Osteocyte (in vitro differentiated cells): ENCODE measurements at places on chromosomes 11 and 22. TPM values are rescaled to one million over a fixed set of nuclear protein-coding genes. Genes with fewer than 3 reads are reported as not detected.

DNA sequence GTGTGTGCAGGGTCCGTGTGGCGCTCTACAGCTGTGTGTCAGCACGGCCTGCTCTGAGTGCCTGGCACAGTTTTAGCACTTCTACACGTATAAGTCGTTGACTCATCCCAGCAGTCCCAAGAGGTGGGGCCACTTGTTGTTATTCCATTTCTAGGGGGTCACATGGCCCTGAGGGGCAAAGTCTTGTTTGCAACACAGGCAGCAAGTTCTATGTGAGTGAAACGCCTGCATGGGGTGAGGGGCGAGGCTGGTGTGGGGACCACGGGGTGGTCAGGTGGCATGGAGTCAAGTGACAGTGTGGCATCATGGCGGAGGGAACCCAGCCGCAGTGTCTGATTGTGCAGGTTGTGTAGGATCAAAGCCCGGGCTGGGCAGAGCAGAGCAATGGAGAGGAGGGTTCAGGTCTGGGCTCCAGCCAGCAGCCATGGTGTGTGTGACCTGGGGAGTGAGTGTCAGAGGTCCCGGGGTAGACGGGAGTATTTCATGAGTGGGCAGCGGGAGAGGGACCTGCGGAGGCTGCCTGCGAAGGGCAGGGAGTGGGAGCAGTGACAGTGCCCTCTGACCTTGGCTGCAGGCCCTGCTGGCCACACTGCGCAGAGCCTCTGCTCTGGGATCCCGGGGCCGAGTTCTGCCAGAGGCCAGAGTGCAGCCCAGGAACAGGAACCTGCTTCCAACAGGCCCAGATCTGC lies 27.9 kb downstream of the SHANK3 start:
- no peak for DNase-seq

SMIM38 gene
- total RNA-seq: 0.73 and 1.0 TPM in 2 replicates

GRCh38 chr11:35165423-35166368 lies 26.7 kb downstream of the CD44 start:
- DNase-seq: no peak

DNA sequence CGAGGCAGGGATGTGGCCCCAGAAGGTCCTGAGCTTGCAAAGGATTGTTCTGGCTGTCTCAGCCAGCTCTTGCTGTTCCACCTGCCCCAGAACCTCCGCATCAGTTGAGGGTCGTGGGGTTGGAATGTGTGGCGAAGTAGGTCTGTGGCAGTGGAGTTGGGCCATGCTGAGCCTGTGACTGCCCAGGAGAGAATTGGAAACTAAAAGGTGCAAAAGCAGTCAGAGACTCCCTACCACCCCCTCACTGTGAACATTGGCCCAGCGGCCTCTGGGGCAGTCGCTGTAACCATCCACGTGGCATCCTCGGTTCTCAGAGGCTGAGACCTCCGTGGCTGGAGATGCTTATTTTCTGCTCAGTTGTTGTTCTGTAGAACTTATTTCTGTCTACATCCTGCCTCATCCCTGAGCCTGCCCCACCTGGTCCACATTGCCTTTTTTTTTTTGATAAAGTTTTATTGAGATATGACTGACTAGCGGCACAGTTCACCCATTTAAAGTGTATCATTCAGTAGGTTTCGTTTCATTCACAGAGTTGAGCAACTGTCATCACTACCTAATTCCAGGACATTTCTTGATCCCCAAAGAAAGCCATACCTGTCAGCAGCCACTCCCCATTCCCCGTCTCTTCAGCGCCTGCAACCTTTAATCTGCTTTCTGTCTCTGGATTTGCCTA lies 22.3 kb upstream of the DGCR8 start:
- DNase-seq: no peak

DNA sequence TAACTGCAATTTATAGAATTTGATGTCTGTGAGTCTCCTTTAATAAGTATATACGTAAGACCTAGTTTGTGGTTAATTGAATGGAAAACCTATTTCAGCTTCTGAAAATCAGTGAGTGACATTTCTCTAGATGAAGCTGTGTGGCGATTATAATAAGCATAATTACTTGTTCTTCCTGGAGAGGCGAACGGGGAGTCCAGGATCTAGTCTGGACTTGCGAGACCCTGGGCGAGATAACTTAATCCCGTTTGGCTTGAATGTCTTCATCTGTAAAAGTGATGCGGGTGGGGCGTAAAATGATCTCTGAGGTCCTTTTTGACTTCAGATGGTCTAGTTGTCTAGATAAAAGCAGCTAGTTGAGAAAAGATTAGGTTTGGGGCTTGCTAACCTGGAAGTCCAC lies 1.1 kb downstream of the PRRG4 start:
- DNase-seq: no peak
